ENCODE measurements at places on chromosomes 4 and X.
A peak's percentile ranks its signal among the peaks of the same experiment; 100 is the strongest.

DNA sequence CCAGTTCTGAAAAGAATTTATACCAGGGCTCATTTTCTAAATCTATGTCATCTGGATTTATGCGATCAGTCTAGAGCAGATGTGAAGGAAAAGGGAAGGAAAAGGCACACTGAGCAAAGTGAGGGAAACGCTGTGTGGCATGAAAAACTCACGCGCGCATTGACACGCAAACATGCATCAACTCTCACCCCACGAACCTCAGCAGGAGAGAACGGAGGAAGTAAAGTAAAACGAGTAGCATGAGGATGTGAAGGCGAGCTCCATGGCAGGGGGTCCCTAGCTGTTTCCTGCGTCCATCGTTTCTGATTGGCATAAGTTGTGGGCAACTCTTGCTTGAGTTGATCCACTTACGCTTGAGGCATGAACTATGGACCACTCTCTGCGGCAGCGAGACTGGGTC lies 102.8 kb upstream of the PDLIM3 start:
- DNase-seq = no peak

GRCh38 chr4:25624616-25625015 lies 31.0 kb upstream of the SLC34A2 start:
- DNase-seq = no peak

DNA sequence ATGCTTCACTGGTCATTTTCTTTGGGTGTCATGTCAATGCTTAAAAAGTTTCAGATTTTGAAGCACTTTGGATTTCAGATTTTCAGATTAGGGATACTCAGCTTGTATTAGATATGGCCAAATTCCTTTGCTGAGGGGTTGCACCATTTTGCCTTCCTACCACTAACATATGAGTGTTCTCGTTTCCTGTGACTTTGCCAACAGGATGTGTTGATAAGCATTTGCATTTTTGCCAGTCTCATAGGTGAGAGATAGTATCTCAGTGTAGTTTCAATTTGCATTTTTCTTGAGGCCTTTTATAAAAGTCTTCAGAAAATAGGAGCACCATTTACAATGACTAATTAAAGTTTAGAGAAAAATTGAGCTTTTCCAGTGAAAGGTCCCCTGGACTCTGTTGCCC lies 71.6 kb upstream of the CLCN4 start:
- no peak for DNase-seq

DNA sequence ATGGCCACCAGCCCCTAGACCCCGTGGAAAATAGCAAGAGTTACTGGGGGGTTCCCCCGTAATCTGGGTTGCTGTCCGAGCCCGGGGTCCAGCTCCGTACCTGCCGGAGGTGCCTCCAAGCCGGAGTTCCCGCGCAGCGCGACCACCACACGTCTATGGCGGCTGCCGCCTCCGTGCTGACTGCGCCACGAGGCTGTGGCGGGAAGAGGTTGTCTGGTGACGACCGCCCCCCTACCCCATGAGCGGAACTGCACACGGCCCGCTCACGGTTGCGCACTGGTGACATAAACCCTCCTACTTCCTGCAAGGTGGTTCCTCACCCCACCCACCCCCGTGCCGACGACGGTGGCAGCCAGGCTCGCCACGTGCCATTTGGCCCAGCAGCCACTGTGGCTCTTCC lies at the start of gene PNMA5:
PNMA5 (minus strand) TSS at position 184 of the 400 bp plus-strand sequence. CDS start 2,518 bp downstream, outside the sequence.
- DNase-seq = no peak

DNA sequence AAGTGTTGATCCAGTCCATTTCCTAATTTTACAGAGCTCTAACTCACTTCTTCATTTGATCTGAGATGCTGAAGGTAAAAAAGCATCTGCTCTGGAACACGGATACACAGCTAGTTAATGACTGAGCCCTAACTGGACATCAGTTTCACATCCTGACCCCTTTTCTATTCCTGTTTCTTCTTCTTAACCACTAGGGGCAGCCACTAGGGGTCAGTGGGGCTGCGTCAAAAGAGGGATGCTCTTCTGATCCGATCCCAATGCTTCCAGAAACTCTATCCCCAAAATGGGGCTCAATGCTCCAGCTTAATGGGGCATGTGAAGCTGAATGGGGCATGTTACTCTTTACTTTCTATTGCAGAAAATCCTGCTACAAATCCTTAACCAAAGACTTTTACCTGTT lies 33.4 kb upstream of the PHKA2 start:
- no peak for DNase-seq

DNA sequence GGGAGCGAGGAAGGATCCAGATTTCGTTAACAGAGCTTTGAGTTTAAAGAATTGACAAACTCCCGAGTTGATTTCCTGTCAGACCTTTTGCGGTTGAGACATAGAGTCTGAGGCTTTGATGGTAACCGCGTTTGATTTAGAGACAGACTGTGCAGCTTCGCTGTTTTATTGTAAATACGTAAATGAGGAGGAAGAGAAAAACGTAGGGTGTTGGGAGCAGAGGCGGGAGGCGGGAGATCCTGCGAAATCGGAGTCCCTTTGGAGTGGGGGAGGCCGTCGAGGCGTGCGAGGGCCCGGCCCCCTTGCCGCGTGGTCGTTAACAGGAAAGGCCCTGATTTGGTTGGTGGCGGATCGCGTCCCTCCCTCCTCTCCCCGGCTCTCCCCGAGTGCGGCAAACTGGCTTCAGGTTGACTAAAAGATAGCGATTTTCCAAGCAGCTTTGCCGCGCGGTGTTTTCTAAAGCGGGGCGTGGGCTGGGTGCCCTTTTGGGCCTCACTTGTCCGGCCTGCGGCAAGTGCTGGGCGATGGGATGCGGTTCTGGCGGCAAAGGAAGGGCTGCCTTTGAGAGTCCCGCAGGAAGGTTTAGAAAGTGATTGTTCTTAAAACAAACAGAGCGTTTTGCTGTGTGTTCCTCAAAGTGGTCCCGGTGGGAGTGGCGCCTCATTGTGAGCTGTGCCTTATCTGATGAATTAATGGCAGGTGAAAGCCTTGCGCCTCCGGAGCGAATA lies 857 bp downstream of the SCML1 start:
- DNase-seq = no peak

- DNase-seq = peak; percentile 21
These were observed 9.8 kb downstream of the GUCY1A1 start for GRCh38 chr4:155676430-155676825.

DNA sequence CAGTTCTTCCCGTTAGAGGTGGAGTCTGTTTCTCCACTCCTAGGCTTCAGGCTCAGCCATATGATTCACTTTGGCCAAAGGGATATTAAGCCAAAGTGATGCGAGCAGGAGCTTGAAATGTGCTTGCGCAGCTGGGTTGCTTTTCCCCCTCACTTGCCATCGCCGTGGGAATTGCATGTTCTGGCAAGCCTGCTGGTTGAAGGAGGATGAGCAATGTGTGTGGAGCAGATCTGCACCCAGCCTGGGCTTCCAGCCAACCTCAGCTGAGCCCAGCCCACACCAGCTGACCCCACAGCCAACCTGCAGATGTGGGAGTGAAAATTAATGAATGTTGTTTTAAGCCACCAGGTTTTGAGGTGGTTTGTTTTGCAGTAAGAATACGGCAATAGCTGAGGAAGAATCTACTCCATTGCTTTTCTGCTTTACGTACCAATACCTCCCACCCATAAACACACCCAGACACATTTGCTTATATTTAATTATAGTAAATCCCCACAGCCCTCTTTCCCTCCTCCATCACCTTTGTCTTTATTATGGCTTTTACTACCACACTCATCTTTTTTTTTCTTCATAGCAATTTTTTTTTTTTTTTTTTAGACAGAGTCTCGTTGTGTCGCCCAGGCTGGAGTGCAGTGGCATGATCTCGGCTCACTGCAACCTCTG lies 132.8 kb upstream of the FUNDC1 start:
- peak; percentile 58 for DNase-seq

DNA sequence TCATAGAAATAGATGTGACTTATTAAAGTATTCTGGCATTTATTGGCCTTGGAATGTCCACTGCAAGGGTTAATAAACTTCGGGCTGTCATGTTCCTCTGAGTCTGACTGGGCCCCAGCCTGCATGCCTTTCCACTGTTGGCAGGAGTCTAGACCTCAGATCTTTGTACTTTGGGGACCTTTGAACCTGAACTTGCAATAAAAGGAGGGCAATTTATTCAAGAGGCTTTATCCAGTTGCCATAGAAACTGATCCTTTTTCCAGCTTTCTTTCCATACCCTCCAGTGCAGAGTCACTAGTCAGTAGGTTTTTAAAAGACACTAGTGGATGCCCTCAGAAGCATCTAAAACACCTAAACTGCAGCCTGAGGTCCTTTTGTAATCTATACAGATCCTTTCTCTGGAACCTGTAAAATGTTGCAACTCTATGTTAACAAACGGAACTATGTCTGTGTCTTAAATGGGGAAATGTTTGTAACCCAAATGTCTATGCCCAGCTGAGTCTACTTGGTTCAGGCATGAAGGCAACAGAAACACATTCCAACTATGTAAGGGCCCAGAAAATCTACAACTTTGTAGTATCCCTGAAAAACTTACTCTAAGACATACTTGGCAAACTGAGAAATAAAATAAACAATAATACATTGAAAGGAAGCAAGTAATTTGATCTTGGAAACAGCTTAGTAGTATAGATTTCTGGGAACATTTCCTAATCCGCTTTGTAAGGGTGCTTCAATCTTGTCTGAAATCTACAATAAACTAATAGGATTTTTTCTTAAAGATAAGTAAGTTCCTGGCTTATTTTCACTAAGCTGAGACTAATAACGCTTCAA lies 41.5 kb downstream of the SOWAHB start:
- DNase-seq = peak; percentile 18

DNA sequence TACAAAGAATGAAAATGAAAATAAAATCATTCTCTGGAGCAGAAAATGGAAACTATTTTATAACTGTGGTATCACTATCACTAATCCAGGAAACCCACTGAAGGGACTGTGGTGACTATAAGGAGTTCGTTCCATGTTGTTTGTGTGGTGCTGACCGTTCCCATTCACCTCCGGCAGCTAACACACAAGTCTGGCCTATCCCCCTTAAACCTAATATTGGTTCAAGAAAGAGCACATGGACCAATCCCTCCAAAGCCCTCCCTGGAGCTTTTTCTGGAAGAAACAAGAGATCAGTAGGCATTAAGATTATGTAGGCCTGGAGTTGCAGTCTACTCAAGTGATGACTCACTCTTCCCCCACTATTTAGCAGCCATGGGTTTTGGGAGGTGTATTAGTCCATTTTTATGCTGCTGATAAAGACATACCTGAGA lies 25.9 kb upstream of the FAM241A start:
- DNase-seq = no peak

DNA sequence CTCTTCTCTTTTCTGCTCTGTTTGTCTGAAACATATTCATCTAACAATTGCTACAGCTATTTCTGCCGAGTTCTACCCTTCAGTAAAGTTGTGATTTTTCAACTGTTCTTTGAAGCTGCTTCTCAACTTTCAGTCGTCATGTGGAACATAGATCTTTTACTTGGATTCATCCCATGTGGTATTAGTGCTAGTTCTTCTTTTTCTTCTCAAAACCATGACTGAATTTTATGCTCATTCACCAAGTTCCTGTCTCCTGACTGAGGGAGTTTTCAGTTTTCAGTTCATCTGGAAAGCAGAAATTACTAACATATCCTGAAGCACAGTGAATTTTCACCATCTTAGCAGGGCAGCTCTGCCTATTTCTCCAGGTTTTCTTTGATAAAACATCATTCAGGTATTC lies 12.1 kb downstream of the ACSL4 start:
- DNase-seq = no peak

- DNase-seq = no peak
These were observed 19.5 kb downstream of the MID1IP1 start for GRCh38 chrX:38820751-38821150.

GRCh38 chr4:8817096-8817812 lies 54.4 kb downstream of the HMX1 start:
- DNase-seq = no peak

GRCh38 chrX:109920325-109920724 lies 82.6 kb upstream of the TMEM164 start:
- no peak for DNase-seq

- no peak for DNase-seq
These were observed 10.7 kb upstream of the WDR17 start for GRCh38 chr4:176054942-176055341.

GRCh38 chrX:108018656-108019381 lies 26.0 kb upstream of the VSIG1 start:
- no peak for DNase-seq

DNA sequence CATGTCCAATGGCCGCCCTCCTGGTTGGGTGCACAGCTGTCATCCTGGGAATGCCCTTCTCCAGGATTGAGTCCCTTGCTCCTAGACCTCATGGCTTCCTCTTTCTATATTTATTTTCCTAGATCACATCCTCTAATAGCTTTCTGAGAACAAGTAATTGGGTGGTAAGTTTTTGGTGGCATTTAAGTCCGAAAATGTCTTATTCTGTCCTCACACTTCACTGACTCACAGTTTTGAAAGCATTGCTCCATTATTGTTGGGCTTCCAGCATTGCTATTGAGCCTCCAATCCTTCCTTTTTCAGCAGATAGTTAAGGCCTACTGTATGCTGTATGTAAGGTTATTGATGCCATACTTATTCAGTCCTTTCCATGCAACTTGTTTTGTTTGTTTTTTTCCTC lies 25.9 kb downstream of the PGM2 start:
- no peak for DNase-seq

GRCh38 chr4:85391589-85392410 lies 83.2 kb upstream of the ARHGAP24 start:
- no peak for DNase-seq

DNA sequence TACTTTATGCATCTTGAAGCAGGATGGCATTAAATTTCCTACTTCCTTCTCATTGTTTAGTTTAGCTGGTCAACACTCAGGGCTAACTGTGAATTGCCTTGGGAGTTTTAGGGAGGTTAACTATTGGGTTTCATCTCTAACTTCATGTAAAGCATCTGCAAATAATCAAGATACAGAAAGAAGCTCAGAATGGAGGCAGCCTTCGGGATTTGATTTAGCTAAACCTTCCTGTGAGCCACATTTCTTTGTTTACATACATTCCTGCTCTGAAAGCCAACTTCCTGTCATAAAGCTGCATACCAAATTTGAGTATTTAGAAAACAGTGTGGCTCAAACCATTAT lies 131.7 kb upstream of the PCDH18 start:
- peak; percentile 92 for DNase-seq

GRCh38 chrX:150512461-150512901 lies 55.9 kb upstream of the MTM1 start:
- DNase-seq = no peak

DNA sequence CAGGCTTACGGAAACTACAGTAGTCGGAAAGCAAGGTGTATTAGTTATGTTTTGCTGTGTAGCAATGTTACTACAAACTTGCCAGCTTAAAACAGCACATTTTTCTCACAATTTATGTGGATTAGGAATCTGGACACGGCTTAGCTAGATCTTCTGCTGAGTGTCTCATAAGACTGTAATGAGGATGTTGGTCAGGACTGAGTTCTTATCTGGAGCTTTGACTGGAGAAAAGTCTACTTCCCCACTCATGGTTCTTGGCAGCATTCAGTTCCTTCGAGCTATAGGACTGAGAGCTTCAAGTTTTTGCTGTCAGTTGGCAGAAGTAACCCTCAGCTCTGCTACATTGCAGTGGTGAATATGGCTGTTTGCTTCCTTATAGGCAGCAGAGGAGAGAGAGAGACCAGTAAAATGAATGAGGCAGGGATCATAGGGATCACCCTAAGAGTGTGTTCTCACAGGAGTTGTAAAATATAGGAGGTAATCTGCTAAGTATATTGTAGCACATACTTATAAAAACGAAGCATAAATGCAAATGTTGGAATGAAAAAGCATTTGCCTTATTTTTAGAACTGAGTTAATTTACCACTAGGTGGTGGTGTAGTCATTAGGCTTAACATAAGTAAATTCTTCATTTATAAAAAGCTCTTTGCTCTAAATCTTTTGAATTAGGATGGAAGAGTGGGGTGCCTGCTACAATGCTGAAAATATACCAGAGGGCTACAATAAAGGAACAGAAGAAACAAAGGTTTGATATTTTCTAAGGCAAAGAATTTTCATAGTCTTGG lies 38.6 kb downstream of the ALG13 start:
- no peak for DNase-seq

GRCh38 chrX:13283512-13283911 lies 36.3 kb downstream of the ATXN3L start:
- no peak for DNase-seq
